ENCODE measurements at places on chromosomes 13 and 19. TPM values are rescaled to one million over a fixed set of nuclear protein-coding genes. Genes with fewer than 3 reads are reported as not detected.

Gene KRI1
- total RNA-seq, result 32.1 TPM

Gene THOP1
- total RNA-seq, result 108 TPM

Gene ZNF546
- total RNA-seq, result 5.1 TPM

DNA sequence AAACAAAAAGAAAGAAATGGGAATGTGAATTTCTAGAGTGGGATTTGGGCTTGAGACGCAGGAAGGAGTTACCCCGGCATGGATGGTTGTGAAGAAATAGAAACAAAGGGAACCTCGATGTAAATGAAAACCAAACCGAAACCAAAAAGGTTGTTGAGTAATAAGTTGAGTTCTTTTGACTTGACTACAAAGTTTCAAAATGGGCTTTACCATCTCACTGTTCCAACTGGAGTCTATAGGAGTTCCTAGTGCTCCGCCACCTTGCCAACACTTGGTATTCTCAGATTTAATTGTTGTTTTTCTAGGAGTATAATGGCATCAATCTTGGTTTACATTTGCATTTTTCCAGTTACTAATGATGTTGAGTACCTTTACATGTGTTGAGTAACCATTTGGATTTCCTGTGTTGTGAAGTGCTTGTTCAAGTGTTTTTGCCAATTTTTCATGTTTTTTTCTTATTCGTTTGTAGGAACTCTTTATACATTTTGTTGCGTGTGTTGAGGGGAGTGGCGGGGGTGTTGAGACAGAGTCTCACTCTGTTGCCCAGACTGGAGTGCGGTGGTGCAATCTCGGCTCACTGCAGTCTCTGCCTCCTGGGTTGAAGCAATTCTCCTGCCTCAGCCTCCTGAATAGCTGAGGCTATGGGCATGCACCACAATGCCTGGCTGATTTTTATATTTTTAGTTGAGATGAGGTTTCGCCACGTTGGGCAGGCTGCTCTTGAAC lies 9.2 kb downstream of the UBE2S start:
- peaks cover under 1% of the 10 kb centered on the region for H3K4me1 ChIP-seq
- peak overlapping the region; percentile 7 for H3K27ac ChIP-seq
- H3K36me3 ChIP-seq, result peaks cover 10% of the 10 kb centered on the region

GRCh38 chr13:91724591-91724990 lies 326.2 kb downstream of the GPC5 start:
- H3K4me1 ChIP-seq, result no peaks in the 10 kb centered on the region
- H3K4me3 ChIP-seq, result no peak overlapping the region
- peaks cover 5% of the 10 kb centered on the region for H3K27me3 ChIP-seq

DNA sequence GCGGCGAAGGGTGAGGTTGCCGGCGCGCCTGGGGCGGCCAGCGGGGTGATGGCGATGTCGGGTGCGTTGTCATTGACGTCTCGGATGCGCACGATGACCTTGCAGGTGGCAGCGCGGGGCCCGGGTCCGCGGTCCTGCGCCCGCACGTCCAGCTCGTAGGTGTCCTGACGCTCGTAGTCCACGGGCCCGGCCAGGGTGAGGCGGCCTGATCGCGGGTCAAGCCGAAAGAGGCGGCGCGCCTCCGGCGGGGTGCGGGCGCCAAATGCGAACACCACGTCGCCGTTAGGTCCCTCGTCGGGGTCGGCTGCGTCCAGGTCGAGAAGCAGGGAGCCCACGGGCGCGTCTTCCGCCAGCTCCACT lies 1.1 kb downstream of the PCDH8 start:
- peaks cover 1% of the 10 kb centered on the region for H3K36me3 ChIP-seq
- no peak overlapping the region for H3K4me3 ChIP-seq
- peaks cover 57% of the 10 kb centered on the region for H3K27me3 ChIP-seq
- H3K4me1 ChIP-seq, result peaks cover 14% of the 10 kb centered on the region
- DNase-seq, result no peak

GRCh38 chr13:79018166-79018565 lies 359.2 kb upstream of the OBI1 start:
- no peaks in the 10 kb centered on the region for H3K36me3 ChIP-seq
- no peaks in the 10 kb centered on the region for H3K4me1 ChIP-seq
- no peaks in the 10 kb centered on the region for H3K27me3 ChIP-seq
- no peak overlapping the region for H3K4me3 ChIP-seq
- DNase-seq, result no peak
- no peak overlapping the region for H3K27ac ChIP-seq

GRCh38 chr13:27293076-27293691 lies 22.6 kb downstream of the RASL11A start:
- H3K36me3 ChIP-seq, result no peaks in the 10 kb centered on the region
- H3K27ac ChIP-seq, result no peak overlapping the region
- peaks cover 35% of the 10 kb centered on the region for H3K27me3 ChIP-seq
- no peak for DNase-seq
- no peak overlapping the region for H3K4me3 ChIP-seq
- no peaks in the 10 kb centered on the region for H3K4me1 ChIP-seq

GRCh38 chr13:101248739-101249514 lies 167.4 kb downstream of the NALCN start:
- DNase-seq, result no peak
- H3K4me1 ChIP-seq, result no peaks in the 10 kb centered on the region
- no peaks in the 10 kb centered on the region for H3K27me3 ChIP-seq

GRCh38 chr19:5948752-5949564 lies 29.0 kb downstream of the RANBP3 start:
- no peak overlapping the region for H3K4me3 ChIP-seq
- DNase-seq, result no peak
- H3K4me1 ChIP-seq, result peaks cover 41% of the 10 kb centered on the region
- H3K27ac ChIP-seq, result peak overlapping the region; percentile 73
- H3K36me3 ChIP-seq, result peaks cover 7% of the 10 kb centered on the region

DNA sequence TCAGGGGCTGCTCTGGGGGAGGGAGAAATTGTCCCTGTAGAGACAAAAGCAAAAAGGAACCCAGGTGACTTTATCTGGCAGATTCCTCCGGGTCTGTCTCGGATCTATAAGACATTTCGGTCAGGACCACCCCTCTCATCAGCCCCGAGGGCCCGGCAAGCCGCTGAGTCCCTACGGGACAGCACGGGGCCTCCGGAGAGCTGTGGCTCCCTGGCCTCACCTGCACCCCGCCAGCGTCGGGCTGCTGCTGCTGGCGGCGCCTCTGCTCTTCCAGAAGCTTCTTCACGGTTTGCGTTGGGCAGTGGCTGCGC lies 1.9 kb downstream of the NFKBID start:
- no peaks in the 10 kb centered on the region for H3K36me3 ChIP-seq
- peaks cover 19% of the 10 kb centered on the region for H3K27me3 ChIP-seq
- no peak overlapping the region for H3K27ac ChIP-seq

All from progenitor cell of endocrine pancreas (in vitro differentiated cells).